ENCODE measurements at places on chromosomes 12 and 14. TPM values are rescaled to one million over a fixed set of nuclear protein-coding genes. Genes with fewer than 3 reads are reported as not detected.

GRCh38 chr12:1844223-1844622 is 23.9 kb downstream of the LRTM2 start:
- no peak for DNase-seq

GRCh38 chr12:95303476-95303875 is 85.9 kb downstream of the VEZT start:
- no peak for DNase-seq

DNA sequence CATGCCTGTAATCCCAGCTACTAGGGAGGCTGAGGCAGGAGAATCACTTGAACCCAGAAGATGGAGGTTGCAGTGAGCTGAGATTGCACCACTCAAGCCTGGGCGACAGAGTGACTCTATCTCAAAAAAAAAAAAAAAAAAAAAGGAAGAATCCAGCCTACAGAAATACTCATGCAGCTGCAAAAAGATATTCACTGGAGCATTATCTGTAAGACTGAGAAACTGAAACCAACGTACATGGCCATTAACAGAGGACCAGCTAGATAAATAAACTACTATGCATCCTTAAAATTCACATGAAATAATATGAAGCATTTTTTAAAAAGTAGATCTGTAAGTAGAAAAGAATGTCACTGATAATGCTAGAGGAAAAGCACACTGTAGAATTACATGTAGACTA is 3.5 kb downstream of the SLC7A7 start:
- DNase-seq = no peak

DNA sequence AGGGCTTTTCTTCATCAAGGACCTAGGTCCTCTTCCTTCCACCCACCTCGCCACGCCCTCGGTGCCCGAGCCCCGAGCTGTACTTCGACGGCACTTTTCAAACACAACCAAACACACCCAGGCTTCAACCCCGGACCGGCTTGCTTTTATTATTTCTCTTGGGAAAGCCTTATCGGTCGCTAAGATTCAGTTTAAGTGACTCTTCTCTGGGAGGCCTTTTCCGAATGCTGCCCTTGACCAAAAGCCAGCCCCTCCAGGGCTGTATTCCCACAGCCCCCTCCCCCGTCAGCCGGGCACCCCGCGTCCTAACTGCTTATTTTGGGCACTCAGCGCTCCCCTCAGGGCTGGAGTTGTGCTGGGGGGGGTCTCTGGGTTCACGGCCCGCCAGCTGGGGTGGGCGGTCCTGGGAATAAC is 644 bp upstream of the PPP4R4 start:
- no peak for DNase-seq

DNA sequence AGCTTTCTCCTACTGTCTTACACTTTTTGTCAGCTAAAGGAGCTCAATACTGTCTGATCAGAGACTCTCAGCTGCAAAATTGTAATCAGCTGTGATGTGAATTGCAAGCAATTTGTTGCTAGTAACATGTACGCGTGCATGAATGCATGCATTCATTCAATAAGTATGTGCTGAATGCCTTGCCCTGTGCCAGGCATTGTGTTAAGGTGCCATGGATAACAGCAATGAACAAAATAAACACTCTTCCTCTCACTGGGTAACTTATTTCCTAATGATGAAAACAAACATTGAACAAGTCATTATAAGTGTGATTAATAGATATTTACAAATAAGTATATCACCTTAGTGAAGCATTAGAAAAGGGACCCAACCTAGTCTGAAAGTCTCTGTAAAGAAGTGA is 163.2 kb upstream of the ARID2 start:
- no peak for DNase-seq

The C12orf60 gene
- total RNA-seq = not detected

- DNase-seq = no peak
Observed at GRCh38 chr12:51630986-51631385, 40.0 kb downstream of the SCN8A start.

The PLEKHG3 gene
- total RNA-seq = 292 TPM

DNA sequence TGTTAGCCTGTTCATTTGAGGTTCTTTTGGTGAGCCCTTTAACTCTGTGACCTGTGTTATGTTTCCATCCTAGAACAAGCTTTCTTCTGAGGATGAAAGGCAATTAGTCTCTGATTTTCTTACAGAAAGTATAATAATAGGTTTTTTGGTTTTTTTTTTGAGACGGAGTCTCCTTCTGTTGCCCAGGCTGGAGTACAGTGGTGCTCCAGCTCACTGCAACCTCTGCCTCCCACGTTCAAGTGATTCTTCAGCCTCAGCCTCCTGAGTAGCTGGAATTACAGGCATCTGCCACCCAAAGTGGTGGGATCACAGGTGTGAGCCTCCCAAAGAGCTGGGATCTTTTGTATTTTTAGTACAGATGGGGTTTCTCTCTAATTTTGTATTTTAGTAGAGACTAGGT is 52.7 kb upstream of the SYNE2 start:
- DNase-seq = no peak

GRCh38 chr14:65330416-65330815 is 82.1 kb upstream of the FUT8 start:
- no peak for DNase-seq

The HEATR5A gene
- 37.3 TPM for total RNA-seq

DNA sequence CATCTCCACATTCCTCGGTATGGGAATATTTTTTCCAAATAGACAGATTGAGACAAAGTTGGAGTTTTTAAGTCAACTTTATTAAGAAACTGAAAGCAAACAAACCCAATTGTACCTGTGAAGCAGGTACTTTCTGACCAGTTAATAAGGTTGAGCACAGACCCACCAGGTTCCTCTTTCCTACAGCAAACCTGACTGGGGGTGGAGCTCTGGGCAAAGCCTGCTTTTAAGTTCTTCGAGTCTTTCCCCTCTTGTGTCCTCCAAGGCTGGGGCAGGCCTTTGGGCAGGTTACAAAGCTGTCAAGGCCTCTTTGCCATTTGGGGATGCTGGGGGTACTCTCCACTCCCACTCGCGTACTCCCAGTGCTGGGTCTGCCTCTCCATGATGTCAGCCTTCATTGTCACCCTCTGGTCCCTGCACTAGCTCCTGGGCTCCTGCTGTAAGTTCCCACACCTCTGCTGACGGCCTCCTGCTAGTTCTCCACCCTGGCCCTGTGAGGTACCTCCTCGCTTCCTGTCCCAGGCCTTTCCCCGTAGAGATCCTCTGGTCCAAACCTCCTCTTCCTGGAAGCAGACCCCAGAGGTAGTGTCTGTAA is 3.2 kb downstream of the KCNH3 start:
- no peak for DNase-seq

DNA sequence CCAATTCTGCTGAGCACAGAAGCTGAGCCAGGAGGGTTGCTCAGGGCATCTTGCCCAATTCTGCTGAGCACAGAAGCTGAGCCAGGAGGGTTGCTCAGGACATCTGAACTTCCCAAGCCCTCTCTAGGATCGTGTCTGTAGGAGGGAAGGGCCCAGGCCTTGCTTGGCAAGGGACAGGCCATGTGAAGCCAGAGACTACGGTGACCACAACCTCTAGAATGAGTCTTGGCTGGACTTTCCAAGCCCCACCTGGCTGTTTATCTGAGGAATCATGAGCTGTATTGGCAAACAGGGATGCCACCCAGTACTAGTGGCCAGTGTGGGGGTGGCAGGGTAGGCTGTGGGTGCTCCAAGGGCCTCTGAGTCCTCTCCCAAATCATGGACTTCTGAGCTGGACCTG is 7.7 kb upstream of the SERPINA6 start:
- no peak for DNase-seq

DNA sequence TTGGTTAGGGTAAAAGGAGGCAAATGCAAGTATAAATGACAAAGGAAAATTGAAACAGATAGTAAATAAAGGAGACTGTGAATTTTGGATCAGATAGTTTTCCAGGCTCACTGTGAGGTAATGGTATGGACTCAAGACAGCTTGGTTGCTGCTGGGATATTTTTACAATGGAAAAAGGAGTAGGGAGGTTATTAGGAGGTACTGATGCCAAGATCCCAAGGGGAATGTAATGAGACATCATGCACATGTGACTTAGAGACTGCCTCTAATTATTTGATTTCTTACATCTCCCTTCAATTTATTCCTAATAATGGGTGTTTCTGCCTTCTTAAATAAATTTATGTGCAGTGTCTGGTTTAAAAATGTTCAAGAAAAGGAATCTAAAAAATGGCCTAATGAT is 56.9 kb downstream of the TAOK3 start:
- DNase-seq = no peak

The TAS2R20 gene
- 11.4 TPM for total RNA-seq

The GLTP gene
- 26.4 TPM for total RNA-seq

- no peak for DNase-seq
Observed at GRCh38 chr14:90137807-90138206, 76.0 kb downstream of the KCNK13 start.

- no peak for DNase-seq
Observed at GRCh38 chr12:4246116-4246515, 27.4 kb upstream of the CCND2 start.

GRCh38 chr12:19964549-19964948 is 403.8 kb upstream of the PDE3A start:
- DNase-seq = no peak

GRCh38 chr12:19707948-19708409 is 268.7 kb downstream of the AEBP2 start:
- no peak for DNase-seq

The GCN1 gene
- total RNA-seq = 112 TPM

The OTOGL gene
- total RNA-seq = 1.7 TPM

GRCh38 chr14:65260786-65261185 is 151.7 kb upstream of the FUT8 start:
- no peak for DNase-seq

DNA sequence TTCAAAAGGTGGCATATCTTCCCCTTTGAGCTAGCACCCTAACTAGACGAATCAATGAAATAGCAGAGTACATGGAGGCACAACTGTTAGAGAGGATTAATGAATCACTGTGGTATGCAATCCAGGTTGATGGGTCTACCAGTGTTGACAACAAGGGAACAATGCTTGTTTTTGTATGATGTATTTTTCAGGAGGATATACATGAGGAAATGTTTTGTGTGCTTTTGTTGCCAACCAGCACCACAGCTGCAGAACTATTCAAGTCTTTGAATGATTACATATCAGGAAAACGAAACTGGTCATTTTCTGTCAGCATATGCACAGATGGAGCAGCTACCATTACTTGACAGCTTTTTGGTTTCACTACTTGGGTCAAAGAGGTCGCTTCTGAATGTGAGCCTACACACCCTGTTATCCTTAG is 142.6 kb downstream of the GPHN start:
- no peak for DNase-seq

- peak; percentile 16 for DNase-seq
Observed at GRCh38 chr12:77229640-77230442, 164.5 kb upstream of the E2F7 start.

- DNase-seq = no peak
Observed at GRCh38 chr12:48129376-48129775, 10.2 kb downstream of the PFKM start.

- DNase-seq = no peak
Observed at GRCh38 chr12:99257672-99258071, 389.9 kb upstream of the GARIN6 start.

GRCh38 chr12:67506739-67507138 is 141.8 kb upstream of the DYRK2 start:
- no peak for DNase-seq

DNA sequence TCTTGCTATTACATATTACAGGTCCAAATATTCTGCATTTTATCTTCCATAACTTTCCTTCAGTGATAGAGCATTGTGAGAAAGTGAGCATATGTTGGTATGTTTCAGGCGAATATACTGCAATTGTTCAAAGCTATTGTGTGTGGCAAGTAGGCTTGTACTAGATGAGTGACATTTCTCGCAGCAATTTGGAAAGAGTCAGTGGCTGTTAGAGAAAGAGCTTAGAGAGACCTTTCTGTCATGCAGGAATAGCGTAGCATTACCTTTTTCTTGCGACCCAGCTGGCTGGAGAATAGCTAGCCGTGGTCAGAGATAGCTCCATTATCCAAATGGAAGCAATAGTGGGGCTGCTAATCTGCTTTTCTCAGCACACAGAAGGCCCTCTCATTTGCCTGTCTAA is 678.5 kb upstream of the FOXG1 start:
- DNase-seq = no peak

The NXPH4 gene
- not detected for total RNA-seq

GRCh38 chr14:39957290-39957689 is 525.1 kb upstream of the FBXO33 start:
- no peak for DNase-seq

The MYO1H gene
- not detected for total RNA-seq

GRCh38 chr12:20701106-20701505 is 6.0 kb downstream of the SLCO1C1 start:
- DNase-seq = no peak

- no peak for DNase-seq
Observed at GRCh38 chr12:13148485-13148847, 45.0 kb upstream of the GSG1 start.

- no peak for DNase-seq
Observed at GRCh38 chr12:59040043-59040442, 119.7 kb upstream of the LRIG3 start.

The PARPBP gene
- 10.5 TPM for total RNA-seq

The BCL11B gene
- total RNA-seq = 2.2 TPM

- no peak for DNase-seq
Observed at GRCh38 chr12:101551362-101552114, 43.2 kb upstream of the MYBPC1 start.

The ABHD12B gene
- not detected for total RNA-seq

- no peak for DNase-seq
Observed at GRCh38 chr12:67468549-67469245, 179.8 kb upstream of the DYRK2 start.

The CKAP4 gene
- total RNA-seq = 36.2 TPM

DNA sequence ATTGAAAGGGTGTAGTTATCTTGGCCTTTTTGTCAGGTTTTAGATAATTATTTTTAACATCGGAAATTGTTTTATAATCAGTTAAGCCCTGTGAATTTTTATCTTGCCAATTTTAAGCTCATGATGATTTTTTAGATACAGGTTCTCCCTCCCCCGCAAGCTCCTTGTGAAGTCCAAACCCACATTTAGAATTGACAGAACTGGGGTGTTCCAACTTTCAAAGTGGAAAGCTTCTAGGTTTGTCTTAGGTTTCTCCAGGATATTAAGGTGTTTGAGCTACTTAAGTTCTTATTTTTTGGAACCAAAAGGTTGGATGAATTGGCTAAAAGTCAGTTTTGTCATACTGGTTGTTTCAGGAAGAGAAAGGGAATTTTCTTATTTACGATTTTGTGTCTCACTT is 49.1 kb downstream of the ATP2A2 start:
- DNase-seq = no peak

DNA sequence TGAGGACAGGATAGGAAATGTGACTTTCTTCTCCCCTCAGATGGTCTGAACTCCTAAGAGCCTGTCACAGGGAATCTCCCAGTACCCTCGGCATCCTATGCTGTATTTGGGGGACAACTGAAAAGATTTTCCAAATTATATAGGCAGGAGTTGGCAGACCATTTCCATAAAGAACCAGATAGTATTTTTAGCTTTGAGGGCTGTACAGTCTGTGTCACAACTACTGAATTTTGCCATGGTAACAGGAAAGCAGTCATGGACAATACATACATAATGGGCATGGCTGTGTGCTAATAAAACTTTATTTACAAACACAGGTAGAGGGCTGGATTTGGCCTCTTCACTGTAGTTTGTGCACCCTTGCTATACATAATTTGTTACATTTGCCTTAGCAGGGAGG is 30.4 kb upstream of the TMEM132C start:
- no peak for DNase-seq

The BIN2 gene
- total RNA-seq = 3.5 TPM

Data from stomach (tissue), 19 donors.